ENCODE measurements at places on chromosomes 3 and 15.

DNA sequence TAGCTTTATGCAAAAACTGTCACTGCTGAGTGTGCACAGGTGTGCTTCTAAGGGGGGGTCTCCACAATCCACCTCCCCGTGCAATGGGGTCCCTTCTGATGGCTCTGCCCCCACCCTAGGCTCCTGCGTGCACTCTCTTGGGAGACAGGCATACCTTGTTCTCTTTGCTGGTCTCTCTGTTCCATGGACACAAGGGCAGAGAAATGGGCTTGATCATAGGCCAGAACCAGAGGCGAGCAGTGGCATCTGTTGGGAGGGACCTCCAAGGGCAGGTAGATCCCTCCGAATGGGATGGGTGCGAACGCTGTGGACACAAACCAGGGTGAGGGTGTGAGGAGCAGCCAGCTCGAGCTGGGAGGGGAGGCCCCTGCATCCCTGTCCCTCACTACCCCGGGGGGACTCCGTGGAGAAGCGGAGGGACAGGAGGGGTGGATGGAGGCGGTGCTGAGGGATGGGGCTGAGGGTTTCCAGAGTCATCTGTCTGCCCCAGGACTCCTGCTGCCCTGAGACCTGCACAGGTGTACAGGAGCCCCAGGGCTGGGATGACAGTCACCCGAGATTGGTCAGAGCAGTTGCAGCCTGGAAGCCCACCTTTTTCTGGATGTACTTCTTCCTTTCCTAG lies 175.0 kb downstream of the KLF13 start:
- no peak for DNase-seq

DNA sequence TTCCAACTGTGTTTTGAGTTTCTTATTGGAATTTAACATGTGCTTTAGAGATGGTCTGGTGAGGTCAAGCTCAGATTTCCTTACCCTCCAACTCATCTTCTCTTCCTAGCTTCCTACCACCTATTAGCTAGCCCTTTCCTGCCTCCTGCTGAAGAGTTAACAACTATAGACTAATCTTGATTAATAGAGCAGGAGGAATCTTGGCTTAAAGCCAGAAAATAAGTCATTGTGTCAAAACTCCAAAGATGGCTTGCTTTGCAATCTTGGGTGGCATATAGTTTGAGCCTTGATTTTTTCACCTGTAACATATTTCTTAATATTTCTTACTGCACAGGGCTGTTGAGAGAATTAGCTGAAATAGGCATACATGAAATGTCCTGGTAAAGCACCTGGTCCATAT lies 27.3 kb downstream of the BCL2L10 start:
- no peak for DNase-seq

GRCh38 chr3:185661772-185662171 lies 75.7 kb downstream of the SENP2 start:
- DNase-seq: no peak

GRCh38 chr15:55586808-55587207 lies 1.3 kb downstream of the PYGO1 start:
- DNase-seq: no peak

Data from stimulated activated CD8-positive, alpha-beta memory T cell treated with anti-CD3 and anti-CD28 coated beads, Interleukin-4, amount 100 ng/mL, for 1 hour (primary cell).